Activated CD8-positive, alpha-beta memory T cell treated with anti-CD3 and anti-CD28 coated beads for 1 hour (primary cell): ENCODE measurements at places on chromosomes 6 and 20.

- DNase-seq: no peak
Observed at GRCh38 chr6:136771306-136771705, 21.0 kb downstream of the MAP3K5 start.

- no peak for DNase-seq
Observed at GRCh38 chr6:36487698-36488097, 44.9 kb downstream of the KCTD20 start.

DNA sequence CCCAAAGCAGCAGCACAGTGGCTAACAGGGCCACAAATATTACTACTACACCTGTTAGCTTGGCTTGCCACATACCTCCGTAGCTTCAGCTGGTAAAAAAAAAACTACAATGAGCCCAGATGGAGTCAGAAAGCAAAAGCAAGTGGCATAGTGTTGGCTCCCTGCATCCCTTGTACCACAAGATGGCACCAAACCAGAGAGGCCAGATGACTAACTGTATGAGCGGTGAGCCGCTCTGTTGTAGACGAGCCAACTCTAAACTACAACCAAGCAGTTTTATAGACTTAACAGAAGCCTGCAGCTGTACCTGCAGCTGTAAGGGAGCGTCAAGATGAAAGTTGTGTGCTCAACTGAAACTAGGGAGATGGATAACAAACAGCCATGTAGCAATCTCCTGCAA, 84.5 kb upstream of the MCHR2 start:
- DNase-seq: no peak

- no peak for DNase-seq
Observed at GRCh38 chr20:48012401-48012974, 227.2 kb upstream of the SULF2 start.

DNA sequence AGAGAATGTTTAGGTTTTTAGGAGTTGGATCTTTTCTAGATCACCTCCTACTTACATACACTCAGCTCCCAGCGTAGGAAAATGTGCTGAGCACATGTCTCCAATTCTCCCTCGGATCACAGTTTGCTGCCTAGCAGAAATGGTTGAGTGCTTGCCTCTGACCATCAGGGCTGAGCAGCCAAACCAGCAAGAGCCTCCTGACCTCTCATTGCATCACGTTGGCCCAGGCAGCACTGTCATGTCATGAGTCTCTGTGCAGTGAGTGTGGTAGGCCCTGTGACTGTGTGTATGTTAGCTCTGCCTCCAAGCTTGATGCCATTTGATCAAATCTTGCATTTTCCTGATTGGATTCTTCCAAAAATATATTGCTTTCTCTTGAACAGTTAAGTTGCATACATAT, 112.0 kb downstream of the LRRC1 start:
- no peak for DNase-seq
